Activated naive CD4-positive, alpha-beta T cell treated with Interleukin-2 at 50 U/mL for 16 hours (primary cell): ENCODE measurements at places on chromosomes 16 and 17.

DNA sequence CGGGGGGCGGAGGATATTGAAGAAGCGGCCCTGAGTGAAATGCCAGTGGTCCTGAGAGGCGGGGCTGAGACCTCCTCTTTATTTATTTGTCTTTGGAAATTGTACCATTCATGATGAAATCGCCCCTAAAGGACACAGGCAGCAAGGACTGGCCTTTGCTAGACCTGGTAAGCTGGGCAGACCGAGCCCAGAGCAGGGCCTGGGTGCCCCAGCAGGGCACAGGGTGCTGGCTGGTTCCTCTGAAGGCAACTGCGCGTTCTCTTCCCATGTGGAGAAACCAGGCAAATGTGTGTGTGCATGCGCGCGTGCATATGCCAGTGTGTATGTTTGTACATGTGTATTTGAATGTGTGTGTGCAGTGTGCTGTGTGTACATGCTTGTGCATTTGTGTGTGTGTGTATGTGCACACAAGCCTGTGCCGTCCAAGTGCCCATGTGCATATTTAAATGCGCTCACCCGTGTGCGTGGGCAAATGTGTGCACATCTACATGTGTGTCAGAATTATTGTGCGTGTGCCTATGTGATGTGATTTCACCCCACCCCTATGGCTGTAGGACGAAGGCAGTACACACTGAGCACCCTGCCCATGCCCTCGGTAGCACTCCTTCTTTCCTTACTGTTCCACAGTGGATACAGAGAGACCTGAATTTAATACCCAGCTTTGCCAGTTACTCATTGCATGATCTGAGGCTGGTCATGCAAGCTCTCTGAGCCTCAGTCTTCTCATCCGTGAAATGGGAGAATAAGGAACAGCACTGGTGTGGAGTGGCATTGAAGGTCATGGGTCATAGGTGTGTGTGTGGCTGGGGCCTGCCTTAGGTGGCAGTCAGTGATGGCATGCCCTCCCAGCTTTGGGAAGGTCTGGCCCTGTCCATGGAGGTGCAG, 105.2 kb downstream of the CMIP start:
- DNase-seq, result no peak

DNA sequence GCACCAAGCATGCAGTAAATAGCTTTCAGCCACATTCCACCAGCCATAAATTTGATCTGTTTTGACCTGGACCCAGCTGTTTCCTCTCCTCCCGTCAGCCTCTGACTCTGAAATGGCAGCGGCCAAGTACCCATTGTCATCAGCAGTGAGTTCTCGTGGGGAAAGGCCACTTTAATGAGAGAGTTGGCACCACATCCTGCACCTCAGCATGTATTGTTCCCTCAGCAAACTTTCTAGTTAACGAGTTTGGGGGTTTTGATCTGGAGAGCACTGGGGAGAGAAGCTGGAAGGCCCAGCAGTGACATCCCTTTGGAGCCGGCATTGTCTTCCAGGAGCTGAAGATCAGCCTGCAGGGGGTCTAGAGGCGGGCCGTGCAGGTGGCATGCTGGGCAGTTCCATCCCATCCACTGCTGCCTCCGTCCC, 84.9 kb downstream of the RPA1 start:
- DNase-seq, result no peak

- DNase-seq, result no peak
Measured at GRCh38 chr17:72696156-72696555, 396.3 kb downstream of the SLC39A11 start.

GRCh38 chr17:65762973-65763372, 201.5 kb upstream of the AXIN2 start:
- no peak for DNase-seq

DNA sequence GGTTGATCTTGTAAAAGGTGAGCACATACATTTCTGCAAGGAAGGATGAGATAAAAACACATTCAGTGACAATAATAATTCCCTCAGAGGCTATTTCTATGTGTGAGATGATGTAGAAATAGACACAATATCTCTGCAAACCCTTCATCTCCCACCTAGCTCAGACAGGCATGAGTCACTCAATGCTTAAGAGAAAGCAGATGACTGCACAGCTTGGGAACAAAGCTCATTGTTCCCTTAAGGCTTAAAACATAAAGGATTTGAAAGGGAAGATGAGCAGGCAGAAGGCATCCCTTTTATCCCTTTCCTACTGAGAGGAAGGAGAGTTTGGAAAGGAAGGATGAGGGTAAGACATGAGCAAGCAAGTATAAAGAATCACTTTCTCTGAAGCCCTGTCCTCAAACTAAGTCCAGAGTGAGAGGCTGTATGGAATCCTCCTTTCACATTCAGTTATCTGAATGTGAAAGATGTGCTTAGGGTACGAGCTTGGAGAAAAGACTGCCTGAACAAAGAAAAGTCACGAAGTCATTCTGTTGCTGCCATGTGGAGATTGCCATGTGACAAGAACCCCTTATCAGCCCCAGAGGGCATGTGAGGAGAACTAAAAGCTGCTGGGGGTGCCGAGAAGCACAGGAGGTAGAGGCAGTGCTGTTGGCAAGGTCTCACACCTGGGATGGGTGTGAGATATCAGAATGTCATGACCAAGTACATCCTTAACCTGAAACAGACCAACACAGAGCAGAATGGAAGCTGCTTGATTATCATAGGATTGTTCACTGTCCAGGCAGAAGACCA, 58.2 kb downstream of the CNTNAP4 start:
- DNase-seq, result no peak

GRCh38 chr16:183005-183404, 2.7 kb downstream of the HBQ1 start:
- no peak for DNase-seq

- no peak for DNase-seq
Measured at GRCh38 chr16:81179219-81179618, 59.3 kb upstream of the BCO1 start.

GRCh38 chr17:43352579-43353331, 46.0 kb upstream of the ARL4D start:
- DNase-seq, result no peak

DNA sequence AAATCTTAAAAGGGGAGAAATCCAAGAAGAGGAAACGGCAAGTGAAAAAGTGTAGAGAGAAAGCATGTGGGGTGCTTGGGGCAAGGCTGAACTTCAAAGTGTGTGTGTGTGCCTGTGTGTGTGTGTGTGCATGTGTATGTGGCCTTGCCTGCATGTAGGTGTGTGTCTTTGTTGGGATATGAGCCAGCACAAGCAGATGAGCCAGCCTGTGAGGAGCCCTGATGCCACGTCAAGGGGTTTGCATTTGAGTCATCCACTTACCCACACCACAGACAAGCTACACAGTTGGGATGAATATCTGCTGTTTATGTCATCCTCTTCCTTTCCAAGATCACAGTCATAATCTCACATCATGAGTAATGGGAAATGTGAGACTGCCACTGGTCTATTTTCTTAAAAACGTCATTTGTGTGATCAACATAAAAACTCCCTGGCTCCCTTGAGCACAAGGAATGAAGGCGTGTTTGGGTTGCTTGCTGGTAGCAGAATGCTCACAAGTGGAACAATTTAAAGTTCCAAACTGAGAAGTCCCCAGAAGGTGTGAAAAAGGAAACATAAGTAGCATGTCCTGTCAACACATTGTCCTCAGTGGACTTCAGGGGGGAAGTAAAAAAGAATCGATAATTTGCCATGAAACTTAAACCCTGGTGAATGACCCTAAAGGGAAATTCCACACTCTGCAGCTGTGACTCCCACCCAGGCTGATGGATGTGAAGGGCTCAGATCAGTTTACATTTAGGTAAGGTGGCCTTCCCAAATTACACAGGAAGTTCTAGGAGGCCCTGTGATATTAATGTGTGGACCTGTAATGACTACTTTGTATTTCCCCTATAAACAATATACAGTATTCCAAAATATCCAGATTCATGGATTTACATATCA, 14.7 kb downstream of the KCTD19 start:
- DNase-seq, result peak; percentile 85

DNA sequence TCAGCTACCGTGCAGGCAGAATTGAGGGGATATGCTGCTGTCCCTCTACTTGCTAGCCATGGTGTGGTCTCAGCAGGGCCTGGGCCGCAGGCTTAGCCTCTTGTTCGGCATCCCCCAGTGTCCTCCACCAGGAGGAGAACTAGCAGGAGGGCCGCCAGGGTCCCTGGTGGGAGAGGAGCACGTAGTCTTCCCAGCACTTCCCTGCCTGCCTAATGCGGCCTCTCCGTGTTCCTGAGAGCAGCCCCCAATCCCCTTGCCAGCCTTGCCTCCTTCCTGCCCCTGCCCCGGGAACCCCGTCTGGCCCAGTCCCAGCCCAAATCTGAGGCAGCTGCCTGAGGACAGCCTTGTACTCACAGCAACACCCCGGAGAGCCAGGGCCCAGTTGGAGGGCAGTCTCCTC, 38.1 kb downstream of the PLD6 start:
- DNase-seq, result no peak

DNA sequence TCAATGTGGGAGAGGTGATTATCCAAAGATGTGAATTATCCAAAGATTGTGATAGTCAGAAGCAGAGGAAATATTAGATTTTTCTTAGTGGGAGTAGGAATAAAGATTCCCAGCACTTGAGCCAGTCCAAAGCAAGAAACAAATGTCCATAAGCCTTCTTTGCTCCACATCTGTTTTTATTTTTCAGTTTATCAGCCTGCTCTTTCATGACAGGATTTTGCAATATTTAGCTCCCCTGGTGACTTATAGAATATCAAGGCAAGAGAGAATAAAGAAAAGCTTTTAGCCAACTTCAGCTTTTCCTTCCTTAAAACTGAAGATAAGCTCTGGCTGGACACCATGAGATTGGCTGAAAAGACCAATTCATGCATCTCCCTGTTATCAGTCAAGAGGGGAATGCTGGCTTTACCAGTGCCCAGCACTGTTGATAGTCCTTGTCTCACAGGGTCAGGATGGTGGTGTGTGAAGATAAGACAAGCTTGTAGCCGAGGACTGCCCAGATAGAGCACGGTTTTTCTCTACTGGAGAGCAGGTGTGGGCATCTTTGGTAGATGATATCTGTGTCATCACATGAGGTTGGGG, 706.5 kb downstream of the KCNJ2 start:
- no peak for DNase-seq

DNA sequence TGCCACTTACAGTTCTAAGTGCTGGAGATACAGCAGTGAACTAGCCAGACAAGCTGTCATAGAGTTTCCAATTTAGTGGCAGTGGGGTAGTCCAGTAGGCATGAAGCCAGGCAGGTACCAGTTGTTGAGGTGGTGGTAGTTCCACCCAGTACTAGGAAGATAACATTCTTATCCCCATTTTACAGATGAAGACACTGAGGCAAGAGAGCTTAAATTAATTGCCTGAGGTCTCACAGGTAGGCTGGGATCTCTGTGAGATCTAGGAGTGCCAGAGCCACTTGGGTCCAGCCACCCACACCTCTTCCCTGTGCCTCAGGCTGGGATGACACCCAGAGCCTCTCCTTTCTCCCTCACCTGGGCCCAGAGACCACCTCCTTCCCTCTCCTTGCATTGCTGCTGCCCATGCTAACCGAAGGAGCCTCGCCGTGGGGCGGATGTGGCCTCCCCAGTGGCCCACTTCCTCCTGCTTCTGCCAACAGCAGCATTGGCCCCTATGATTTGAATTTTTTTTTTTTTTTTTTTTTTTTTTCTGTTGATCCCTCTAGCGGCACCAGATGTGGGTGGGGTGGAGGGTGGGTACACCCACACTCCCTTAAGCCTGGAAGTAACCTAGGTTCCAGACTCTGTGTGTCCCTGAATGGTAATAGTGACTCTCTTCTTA, 114.0 kb downstream of the PRKCB start:
- DNase-seq, result peak; percentile 51

DNA sequence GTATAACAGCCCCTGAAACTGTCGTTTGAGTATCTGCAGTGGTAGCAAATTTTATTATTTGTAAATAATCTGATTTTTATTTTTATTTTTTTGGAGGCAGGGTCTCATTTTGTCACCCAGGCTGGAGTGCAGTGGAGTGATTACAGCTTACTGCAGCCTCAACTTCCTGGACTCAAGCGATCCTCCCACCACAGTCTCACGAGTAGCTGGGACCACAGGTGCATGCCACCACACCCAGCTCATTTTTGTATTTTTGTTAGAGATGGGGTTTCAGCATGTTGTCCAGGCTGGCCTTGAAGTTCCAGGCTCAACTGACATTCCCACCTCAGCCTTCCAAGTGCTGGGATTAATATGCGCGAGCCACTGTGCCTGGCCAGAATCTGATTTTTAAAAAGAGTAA, 2.8 kb downstream of the NDEL1 start:
- DNase-seq, result no peak

GRCh38 chr17:7767405-7768021, 50.0 kb downstream of the DNAH2 start:
- no peak for DNase-seq

DNA sequence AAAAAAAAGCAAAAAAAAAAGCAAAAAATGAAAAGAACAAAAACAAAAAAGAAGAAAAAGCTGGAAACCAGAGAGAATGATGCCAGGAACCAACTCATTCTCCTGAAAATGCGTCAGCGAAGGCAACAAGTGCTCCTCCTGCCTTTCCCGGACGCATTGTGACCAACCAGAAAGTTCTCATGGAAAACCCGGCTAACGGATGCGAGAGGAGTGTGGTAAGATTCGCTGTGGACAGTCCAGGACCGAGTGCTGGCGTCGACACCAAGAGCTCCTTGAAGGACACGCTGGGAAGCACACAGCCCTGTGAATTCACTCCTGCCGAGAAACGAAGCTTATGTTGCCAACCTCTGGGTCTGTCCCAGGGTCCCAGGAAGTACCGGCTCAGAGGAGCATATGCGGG, 43.4 kb downstream of the METRNL start:
- no peak for DNase-seq

GRCh38 chr17:83194761-83195329, 115.4 kb downstream of the METRNL start:
- no peak for DNase-seq

- DNase-seq, result no peak
Measured at GRCh38 chr16:70160388-70160787, 13.2 kb upstream of the CLEC18C start.

- DNase-seq, result no peak
Measured at GRCh38 chr17:76554131-76554530, 14.3 kb downstream of the PRCD start.

- DNase-seq, result no peak
Measured at GRCh38 chr17:64596439-64596838, 65.7 kb downstream of the SMURF2 start.

DNA sequence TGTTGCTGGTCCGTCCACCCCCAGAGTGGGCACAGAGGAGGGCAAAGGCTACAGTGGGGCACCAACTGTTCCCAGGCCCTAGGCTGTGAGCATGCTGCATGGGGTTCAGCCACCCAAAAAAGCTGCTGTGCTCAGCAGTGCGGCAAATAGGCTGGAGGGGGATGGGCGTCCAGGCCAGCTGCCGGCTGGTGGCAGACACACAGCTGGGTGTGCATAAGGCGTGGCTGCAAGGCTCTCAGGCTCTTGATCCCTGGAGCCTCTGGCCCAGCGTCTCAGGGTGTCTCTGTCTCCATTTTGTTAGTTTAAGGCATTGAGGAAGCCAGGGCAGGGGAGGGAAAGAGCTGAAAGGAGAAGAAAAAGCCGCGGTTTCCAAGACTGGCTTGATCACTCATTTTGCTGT, 8.8 kb downstream of the RPL19 start:
- DNase-seq, result no peak

DNA sequence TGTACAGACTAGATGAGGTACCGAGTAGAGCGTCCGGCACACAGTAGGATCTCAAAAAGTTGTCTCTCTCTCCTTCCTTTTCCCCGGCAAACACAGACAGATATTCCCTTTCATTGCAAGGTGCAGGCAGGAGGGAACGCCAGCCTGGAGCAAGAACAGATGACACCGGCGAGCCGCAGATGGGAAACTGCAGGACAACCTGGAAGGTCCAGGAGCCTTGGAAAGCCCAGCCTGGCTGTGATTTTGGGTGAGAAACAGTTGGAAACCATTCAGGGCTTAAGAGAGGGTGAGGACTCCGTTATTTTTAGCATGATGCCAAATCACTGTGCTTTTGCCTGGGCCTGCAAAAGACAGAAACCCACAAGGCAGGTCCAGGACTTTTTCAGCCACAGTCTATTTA, 7.3 kb downstream of the CDH11 start:
- no peak for DNase-seq
